NCI-H2029 (cell line): ENCODE measurements at places on chromosomes 16 and 17.

DNA sequence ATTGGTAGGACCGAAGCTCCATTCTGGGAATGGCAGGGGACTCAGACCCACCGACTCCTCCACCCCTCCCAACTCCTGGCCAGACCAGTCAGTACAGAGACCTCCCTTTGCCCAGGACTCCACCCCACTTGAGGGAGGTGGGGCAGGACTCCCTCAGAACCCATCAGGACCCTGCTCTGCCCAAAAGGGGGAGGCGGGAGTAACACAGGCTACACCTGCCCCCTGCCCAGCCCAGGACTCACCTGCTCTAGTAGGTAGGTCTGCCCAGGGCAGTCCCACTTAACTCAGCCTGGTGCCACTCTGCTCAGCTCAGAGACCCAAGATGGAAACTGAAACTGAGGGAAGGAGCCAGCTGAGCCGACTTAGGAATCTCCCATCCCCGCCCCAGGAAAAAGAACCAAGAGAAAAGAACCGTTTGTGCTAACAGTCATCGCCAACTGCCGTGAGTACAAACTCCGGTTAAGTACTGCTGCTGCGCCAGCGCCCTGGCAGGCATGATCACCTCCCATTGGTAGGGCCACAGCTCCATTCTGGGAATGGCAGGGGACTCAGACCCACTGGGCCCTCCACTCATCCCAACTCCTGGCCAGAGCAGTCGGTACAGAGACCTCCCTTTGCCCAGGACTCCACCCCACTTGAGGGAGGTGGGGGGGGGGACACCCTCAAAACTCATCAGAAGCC is 503 bp downstream of the DHX58 start:
- DNase-seq: no peak

DNA sequence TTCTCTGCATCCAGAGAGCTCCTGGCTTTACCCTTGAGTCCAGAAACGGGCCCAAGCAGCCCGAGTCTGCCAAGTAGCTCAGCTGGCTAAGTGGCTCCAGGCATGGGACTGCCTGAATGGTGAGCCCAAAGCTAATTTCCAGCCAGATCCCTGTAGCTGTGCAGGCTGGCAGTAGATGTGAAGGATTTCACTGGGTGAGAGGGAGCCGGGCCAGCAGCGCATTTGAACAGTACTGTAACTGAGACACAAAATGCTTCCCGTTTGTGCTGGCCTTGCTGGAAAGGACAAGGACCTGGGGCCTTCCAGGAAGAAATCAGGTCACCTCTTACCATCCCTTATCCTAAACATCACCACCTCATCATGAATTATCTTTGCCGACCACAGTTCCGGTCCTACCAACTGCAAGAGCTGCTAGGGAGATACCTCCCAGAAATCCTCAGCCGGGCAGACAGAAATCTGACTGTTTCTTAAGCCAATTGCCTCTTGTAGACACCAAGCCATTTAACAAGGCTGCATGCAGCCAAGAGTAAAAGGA is 3.7 kb downstream of the TIMP2 start:
- DNase-seq: no peak

DNA sequence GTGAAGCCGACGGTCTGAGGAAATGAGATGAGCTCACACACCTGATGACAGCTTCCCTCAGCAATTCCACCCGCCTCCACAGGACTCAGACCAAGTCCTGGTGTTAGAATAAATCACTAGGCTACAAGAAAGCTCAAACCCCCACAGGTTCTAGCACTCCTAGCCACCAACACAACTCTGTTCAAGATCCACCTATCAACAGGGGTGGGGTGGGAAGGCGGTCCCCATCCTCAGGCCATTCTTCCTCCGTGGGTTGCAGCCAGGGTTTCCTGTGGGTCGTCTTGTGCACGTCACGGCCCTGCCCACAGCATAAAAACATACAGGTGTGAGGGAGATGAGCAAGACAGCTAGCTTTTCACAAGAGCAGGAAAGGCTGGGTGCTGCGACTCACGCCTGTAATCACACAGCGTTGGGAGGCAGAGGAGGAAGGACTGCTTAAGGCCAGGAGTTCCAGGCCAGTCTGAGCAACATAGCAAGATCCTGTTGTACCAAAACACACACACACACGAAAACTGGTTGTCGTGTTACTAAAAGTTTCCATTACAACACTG is 81.1 kb downstream of the ANKRD11 start:
- no peak for DNase-seq

GRCh38 chr17:14506364-14506763 is 205.5 kb downstream of the HS3ST3B1 start:
- no peak for DNase-seq

GRCh38 chr17:75878174-75878998 is at the start of gene TRIM47:
Gene TRIM47 (minus strand): TSS chr17:75878581. CDS start chr17:75878548, 33 bp downstream.
- DNase-seq: no peak

- no peak for DNase-seq
Measured at GRCh38 chr16:66223176-66223780, 143.2 kb upstream of the CDH5 start.

GRCh38 chr16:1127101-1127500 is 25.8 kb upstream of the CACNA1H start:
- DNase-seq: no peak

DNA sequence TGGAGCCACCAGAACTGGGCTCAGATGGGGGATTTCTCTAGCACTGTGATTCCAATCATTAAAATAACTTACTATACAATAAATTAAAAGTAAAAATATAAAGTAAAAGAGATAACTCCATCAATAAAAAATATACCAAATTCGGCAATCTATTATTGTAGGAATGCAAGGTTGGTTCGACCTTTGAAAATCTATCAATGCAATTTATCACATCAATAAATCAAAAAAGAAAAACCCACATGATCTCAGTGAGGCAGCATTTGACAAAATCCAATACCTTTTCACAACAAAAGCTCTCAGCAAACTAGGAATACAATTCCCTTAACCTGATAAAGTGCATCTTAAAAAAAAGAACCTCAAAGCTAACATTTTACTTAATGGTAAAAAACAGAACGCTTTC is 17.0 kb downstream of the RAB40B start:
- no peak for DNase-seq

DNA sequence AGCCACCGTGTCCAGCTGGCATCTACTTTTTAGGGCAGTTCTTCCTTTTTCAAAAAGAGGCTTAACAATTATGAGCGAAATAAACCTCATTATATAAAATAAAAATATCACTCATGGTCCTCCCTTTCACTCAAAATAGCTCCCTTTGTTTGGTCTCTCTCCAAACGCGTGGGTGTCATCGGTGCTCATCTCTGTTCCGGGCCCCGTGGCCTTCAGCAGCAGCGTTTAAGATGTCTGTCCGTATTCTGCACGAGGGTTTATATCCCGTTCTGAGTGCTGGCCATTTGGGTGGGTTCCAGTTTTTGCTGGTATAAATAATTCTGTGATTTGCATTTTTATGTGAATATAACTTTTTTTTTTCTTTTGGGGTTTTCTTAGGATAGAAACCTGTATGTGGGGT is 33.4 kb downstream of the PRMT7 start:
- DNase-seq: no peak

DNA sequence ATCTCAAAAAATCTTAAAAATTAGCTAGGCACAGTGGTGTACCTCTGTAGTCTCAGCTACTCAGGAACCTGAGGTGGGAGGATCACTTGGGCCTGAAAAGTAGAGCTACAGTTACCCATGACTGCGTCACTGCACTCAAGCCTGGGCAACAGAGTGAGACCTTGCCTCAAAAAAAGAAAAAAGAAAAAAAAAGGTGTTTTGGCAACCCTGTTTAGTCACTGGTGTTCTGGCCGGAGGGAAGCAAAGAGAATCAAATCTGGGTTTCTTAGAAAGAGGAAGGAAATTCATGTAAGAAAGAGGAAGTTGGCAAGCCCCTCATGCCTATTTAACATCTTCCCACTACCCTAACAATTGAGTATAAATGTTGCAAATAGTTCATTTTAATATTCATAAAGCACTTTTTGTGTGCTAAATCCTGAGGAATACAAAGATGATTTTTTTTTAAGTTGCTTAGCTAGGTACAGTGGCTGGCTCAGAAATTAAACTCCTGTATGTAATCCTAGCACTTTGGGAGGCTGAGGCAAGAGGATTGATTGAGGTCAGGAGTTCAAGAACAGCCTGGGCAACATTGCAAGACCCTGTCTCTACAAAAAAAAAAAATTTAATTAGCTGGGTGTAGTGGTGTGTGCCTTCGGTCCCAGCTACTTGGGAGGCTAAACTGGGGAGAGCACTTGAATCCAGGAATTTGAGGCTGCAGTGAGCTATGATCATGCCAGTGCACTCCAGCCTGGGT is 6.5 kb upstream of the USP32 start:
- no peak for DNase-seq

- DNase-seq: no peak
Measured at GRCh38 chr16:16157166-16157565, 66.1 kb downstream of the ABCC6 start.

- DNase-seq: no peak
Measured at GRCh38 chr16:47110939-47111338, 32.8 kb downstream of the NETO2 start.

DNA sequence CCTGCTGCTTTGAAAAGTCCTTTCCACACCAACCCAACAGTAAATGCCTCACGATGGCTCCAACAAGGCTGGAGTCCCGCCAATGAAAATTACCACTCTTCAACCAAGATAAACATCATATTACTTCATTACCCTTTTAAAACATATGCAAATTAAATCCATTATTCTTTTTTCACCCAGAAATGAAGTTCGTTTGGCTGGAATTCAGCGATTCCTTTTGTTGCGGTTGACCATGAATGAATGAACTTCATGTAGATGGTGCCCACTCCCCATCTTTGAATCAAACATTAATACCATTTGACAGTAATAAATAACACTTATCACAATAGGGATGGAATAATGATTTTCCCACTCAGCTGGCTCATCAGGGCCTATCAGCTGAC is 211.5 kb upstream of the TOX3 start:
- no peak for DNase-seq
